NCI-H2081 treated with DMSO at 0.1 percent for 48 hours (cell line): ENCODE measurements at places on chromosomes 3 and 15.

DNA sequence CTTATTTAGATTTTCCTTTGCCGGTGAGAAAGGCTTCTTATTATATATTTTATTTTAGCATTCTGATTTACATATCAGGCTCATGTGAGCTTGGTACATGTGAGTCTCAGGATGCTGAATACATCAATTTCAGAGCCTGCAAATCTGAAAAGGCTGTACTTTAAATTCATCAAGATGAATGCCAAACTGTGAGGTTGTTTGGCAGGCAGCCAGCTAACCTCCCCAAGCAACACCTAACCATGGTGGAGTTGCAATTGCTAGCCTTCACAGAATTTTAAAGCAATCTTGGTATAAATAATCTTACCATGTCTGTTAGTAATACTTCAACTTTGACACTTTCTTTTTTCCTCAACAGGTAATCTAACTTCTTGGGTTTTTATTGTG lies 252.5 kb downstream of the CDIN1 start:
- DNase-seq: no peak

GRCh38 chr3:67204951-67205350 lies 206.8 kb downstream of the KBTBD8 start:
- no peak for DNase-seq

GRCh38 chr3:177352424-177352823 lies 155.1 kb upstream of the TBL1XR1 start:
- DNase-seq: no peak

GRCh38 chr3:88811096-88811495 lies 296.3 kb upstream of the EPHA3 start:
- DNase-seq: no peak

GRCh38 chr3:136835813-136836510 lies 17.0 kb downstream of the SLC35G2 start:
- no peak for DNase-seq

DNA sequence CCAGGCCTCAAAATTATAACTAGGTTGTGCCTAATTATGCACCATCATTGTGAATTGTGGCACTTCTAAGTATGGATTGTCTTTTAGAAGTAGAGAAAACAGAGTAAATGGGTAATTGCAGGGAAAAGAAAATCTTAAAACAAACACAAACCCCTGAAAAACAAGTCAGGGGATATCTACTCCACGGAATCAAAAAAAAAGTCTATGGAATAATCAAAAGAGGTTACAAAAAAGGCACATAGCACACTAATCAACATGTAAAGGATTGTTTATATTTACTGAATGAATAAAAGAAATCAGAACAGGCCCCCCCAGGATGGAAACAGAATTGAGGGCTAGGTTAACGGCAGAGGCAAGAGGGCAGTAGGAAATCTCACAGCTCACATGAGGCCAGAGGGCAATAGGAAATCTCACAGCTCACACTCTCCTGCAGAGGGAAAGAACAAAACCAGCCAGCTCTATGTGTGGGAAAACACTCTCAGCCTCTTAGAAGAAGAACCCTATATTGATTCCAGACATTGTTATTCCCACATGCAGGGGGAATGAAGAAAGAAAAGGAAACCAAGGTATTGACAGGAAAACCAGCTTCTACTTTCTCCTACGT lies 72.7 kb upstream of the FNDC3B start:
- no peak for DNase-seq
